ENCODE measurements at places on chromosomes 2 and 18. TPM values are rescaled to one million over a fixed set of nuclear protein-coding genes. Genes with fewer than 3 reads are reported as not detected.
A peak's percentile ranks its signal among the peaks of the same experiment; 100 is the strongest.

DNA sequence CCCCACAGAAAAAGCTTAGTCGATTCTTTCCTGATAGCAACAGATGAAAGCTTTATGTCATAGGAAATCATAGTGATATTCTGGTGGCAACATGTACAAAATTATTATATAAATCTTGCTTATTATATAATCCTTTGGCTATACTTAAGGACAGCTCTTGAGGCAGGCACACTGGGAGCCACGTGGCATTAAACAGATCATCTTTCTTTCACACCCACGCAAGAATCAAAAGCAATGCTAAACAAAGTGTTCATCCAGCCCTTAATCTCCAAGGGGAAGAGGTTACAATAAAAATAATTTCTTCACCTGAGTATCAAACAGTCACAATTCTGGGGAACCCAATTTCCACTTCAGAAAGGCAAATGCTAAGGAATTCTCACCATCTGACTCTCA is 57.8 kb downstream of the CYB5A start:
- H3K36me3 ChIP-seq: no peaks in the 10 kb centered on the region
- no peaks in the 10 kb centered on the region for H3K27me3 ChIP-seq
- H3K27ac ChIP-seq: peak overlapping the region; percentile 99

- no peaks in the 10 kb centered on the region for H3K4me1 ChIP-seq
- H3K4me3 ChIP-seq: no peak overlapping the region
- DNase-seq: no peak
- no peak overlapping the region for H3K27ac ChIP-seq
- H3K36me3 ChIP-seq: no peaks in the 10 kb centered on the region
Observed at GRCh38 chr18:816869-817268, 4.8 kb upstream of the YES1 start.

GRCh38 chr18:24482821-24483220 is 22.4 kb downstream of the HRH4 start:
- H3K27ac ChIP-seq: no peak overlapping the region
- H3K4me3 ChIP-seq: no peak overlapping the region
- DNase-seq: no peak
- H3K27me3 ChIP-seq: no peaks in the 10 kb centered on the region
- peaks cover 4% of the 10 kb centered on the region for H3K4me1 ChIP-seq

DNA sequence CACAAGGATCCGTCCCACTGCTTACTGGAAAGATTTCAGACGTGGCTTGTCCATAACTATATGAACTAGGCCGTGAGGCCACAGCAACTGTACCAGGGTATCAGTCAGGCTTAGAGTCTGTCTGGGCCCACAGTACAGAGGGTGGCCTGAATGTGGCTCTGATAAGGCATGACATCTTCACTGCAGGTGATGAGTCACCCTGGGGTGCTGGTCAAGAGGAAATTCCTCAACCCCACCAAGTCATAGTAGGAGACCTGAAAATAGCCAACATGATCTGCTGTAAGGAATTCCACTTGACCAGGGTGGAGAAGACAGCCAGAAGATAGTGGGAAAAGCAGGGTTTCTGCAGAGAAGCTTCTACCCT is 107.7 kb downstream of the INHBB start:
- no peak overlapping the region for H3K27ac ChIP-seq
- H3K4me3 ChIP-seq: no peak overlapping the region
- no peaks in the 10 kb centered on the region for H3K4me1 ChIP-seq
- DNase-seq: no peak
- no peaks in the 10 kb centered on the region for H3K27me3 ChIP-seq
- no peaks in the 10 kb centered on the region for H3K36me3 ChIP-seq

DNA sequence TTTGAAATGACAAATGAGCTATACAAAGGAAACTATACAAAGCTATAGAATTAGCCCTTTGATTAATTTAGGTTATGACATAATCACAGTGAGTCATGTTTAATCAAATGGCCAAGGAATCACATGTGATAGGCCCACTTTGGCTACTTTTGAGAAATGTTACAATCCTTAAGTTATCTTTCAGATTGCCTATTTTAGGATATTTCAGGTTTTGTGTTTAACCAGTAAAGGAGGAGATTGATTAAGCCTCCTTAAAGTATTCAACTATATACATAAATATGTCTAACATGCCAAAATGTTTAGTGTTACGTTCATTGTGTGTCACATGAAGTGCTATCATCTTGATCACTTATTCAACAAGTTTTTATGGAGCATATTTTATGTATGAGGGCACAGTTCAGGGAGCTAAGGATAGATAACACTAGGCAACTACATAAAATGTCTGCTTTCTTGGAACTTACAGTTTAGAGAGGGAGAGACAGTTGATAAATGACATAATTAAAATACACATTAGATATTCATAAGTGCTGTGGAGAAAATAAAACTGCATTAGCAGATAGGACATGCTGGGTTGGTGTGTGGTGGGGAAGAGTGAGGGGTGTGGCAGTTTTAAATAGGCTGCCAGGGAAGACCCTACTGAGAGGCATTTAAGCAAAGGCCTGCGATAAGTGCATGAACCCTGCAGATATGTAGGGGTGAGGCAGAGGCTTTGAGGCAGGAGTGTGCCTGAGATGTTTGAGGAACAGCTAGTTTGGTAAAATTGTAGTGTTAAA is 77.2 kb downstream of the LTBP1 start:
- DNase-seq: no peak
- no peaks in the 10 kb centered on the region for H3K27me3 ChIP-seq
- H3K4me1 ChIP-seq: no peaks in the 10 kb centered on the region
- H3K4me3 ChIP-seq: no peak overlapping the region
- H3K36me3 ChIP-seq: no peaks in the 10 kb centered on the region

DNA sequence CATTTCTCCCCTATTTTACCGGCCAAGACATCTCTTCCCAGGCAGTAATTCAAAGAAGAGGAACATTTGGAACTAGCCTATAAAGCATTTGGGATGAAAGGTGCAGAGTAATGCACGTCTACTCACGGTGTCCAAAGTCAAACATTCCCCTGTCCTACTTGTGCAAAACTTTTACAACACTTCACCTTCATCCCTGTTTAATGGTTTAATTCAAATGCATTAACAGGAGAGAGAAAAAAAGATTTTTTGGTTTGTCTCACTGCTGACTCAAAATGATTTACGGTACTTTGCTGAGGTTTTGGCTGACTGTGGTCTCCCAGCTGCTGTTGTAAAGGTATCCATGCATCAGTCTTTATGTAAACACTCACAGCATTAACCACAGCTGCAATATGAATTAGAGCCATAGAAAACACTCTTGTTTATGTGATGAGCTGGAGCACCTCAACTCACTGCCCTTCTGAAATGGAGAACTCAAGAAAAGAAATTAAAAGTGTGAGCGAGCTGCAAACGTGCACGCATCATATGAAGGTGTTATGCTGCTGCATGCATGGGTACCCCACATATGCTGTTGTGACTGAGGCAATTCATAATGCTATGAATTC is 220.5 kb downstream of the PIEZO2 start:
- no peaks in the 10 kb centered on the region for H3K27me3 ChIP-seq
- no peaks in the 10 kb centered on the region for H3K4me1 ChIP-seq
- no peak overlapping the region for H3K4me3 ChIP-seq
- no peak for DNase-seq
- H3K36me3 ChIP-seq: no peaks in the 10 kb centered on the region
- H3K27ac ChIP-seq: no peak overlapping the region

GRCh38 chr2:101883860-101884259 is 107.9 kb upstream of the IL1R2 start:
- peaks cover 13% of the 10 kb centered on the region for H3K36me3 ChIP-seq
- no peak overlapping the region for H3K27ac ChIP-seq
- DNase-seq: no peak
- peaks cover 3% of the 10 kb centered on the region for H3K4me1 ChIP-seq
- no peaks in the 10 kb centered on the region for H3K27me3 ChIP-seq

DNA sequence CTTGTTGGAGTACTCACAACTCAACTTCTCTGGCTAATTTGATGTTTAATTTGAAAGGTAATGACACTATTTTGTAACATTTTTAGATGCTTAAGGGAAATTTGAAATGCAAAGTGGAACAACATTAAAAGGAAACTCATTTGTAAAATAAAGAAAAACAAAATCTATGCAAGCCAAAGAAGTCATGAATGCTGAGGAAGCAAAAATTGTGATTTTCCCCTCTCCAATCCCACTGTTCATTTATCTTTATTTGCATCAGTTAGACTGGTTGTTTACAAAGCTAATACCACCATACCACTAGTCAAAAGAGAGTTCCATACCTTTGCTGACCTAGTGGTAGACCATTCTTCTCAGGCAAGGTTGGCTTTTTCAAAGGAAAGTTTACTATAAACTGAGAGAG is 2.2 kb upstream of the B4GALT6 start:
- no peak for DNase-seq
- no peak overlapping the region for H3K4me3 ChIP-seq
- H3K36me3 ChIP-seq: no peaks in the 10 kb centered on the region
- no peaks in the 10 kb centered on the region for H3K27me3 ChIP-seq
- no peak overlapping the region for H3K27ac ChIP-seq
- peaks cover 9% of the 10 kb centered on the region for H3K4me1 ChIP-seq

DNA sequence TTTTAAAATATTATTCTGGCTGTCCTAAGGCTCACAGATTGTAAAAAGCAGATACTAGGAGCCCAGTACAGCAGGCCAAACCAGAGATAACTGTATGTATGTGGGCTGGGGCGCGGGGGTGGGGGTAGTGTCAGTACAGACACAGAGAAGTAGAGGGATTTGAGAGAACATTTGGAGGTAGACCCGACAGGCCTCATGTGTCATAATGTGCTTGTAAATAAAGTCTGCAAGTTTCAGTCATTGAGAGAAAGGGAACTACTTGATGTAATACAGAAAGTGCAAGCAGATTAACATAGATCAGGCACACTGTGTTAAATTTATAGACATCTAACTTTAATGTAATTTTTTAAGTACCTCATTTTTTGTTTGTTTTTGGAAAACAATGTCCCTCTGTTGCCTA is 7.4 kb upstream of the POLI start:
- no peaks in the 10 kb centered on the region for H3K27me3 ChIP-seq
- no peak for DNase-seq
- no peaks in the 10 kb centered on the region for H3K36me3 ChIP-seq
- no peaks in the 10 kb centered on the region for H3K4me1 ChIP-seq

DNA sequence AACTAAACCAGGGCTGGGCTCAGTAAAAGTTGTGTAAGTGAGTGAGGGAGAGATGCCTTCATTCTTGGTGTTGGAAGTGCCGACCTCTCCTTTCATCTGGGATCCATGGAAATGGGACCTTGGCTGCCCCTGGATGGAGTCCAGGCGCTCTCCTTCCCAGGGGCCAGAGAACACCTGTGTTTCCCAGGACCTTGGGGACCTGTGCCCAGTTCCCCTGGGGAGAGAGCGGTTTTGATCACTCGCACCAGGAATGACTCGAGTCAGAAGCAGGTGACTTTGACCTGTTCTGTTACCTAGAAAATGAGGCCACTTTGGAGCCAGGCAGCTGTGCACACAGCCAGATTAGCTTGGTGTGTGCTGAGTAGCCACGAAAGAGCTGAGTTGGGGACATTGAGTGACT is 97.3 kb downstream of the SH3BP4 start:
- H3K36me3 ChIP-seq: no peaks in the 10 kb centered on the region
- H3K4me1 ChIP-seq: peaks cover 60% of the 10 kb centered on the region
- no peak overlapping the region for H3K4me3 ChIP-seq
- H3K27me3 ChIP-seq: no peaks in the 10 kb centered on the region
- peak overlapping the region; percentile 89 for H3K27ac ChIP-seq

DNA sequence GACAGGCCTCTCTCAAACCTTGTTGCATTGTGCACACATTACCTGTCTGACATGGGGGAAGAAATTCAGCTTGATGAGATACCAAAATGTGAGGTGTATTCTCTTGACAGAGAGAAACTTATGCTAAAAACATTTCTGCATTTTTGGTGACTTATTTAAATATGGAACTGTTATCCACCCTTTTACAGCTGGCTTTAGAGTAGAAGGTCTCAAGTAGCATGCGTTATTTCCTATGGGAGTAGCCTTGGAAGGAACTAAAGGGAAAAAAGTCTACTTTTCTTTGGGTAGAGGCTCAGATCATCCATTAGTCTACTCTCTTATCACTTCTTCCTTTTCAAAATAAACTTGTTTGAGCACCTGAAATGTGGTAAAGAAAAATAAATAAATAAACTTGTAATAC is 56.5 kb upstream of the TWSG1 start:
- peaks cover 26% of the 10 kb centered on the region for H3K36me3 ChIP-seq
- H3K4me1 ChIP-seq: no peaks in the 10 kb centered on the region
- no peak for DNase-seq
- H3K4me3 ChIP-seq: no peak overlapping the region

GRCh38 chr2:235803028-235803427 is 309.2 kb downstream of the AGAP1 start:
- H3K4me1 ChIP-seq: no peaks in the 10 kb centered on the region
- DNase-seq: no peak
- no peak overlapping the region for H3K27ac ChIP-seq

GRCh38 chr18:50724751-50725151 is 95.1 kb downstream of the MRO start:
- no peak for DNase-seq
- no peaks in the 10 kb centered on the region for H3K36me3 ChIP-seq
- H3K4me1 ChIP-seq: no peaks in the 10 kb centered on the region
- H3K27ac ChIP-seq: no peak overlapping the region
- no peak overlapping the region for H3K4me3 ChIP-seq
- no peaks in the 10 kb centered on the region for H3K27me3 ChIP-seq

GRCh38 chr2:44328750-44329149 is 32.5 kb downstream of the PREPL start:
- no peaks in the 10 kb centered on the region for H3K4me1 ChIP-seq
- no peaks in the 10 kb centered on the region for H3K27me3 ChIP-seq
- H3K4me3 ChIP-seq: no peak overlapping the region
- peaks cover 18% of the 10 kb centered on the region for H3K36me3 ChIP-seq
- no peak overlapping the region for H3K27ac ChIP-seq

GRCh38 chr2:55357927-55358326 is 61.7 kb downstream of the CCDC88A start:
- H3K27me3 ChIP-seq: no peaks in the 10 kb centered on the region
- H3K36me3 ChIP-seq: peaks cover 3% of the 10 kb centered on the region
- DNase-seq: no peak
- no peak overlapping the region for H3K4me3 ChIP-seq
- no peaks in the 10 kb centered on the region for H3K4me1 ChIP-seq

Gene STRADB
- total RNA-seq: 56.1 TPM

Gene ACMSD
- total RNA-seq: 91.4 TPM

Gene RESP18
- total RNA-seq: not detected

Gene REG3A
- total RNA-seq: not detected

Gene CAPN14
- 0.05 TPM for total RNA-seq

Gene SERPINB4
- not detected for total RNA-seq

Gene TET3
- total RNA-seq: 16.2 TPM

Gene CNTNAP5
- total RNA-seq: not detected

Gene IL1RN
- 23.1 TPM for total RNA-seq

Gene CD302
- 65.9 TPM for total RNA-seq

Gene CCDC102B
- 0.89 TPM for total RNA-seq

Gene ALPG
- total RNA-seq: not detected

Gene RFTN2
- total RNA-seq: 1.1 TPM

Gene GREB1L
- 3.7 TPM for total RNA-seq

Gene NYAP2
- total RNA-seq: not detected

All from liver (tissue), 10 donors.